ENCODE measurements at places on chromosomes 4 and X.

DNA sequence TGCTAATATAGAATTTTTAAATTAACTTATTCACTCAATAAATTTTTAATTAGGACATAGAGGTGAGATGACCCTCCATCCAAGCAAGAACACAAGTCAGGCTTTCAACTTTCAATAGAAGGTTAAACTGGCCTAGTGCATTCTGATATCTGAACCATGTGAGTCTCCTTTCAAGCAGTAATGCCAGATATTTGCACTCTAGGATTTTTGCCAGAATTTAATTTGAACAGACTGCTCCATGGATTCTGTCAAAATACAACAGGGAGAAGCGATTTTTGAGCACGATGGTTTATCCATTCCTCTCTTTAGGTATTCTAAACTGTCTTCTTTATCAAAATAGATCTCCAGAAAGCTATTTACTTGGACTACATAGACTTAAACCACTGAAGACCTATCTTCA, 72.0 kb upstream of the DCLK2 start:
- DNase-seq, result no peak

DNA sequence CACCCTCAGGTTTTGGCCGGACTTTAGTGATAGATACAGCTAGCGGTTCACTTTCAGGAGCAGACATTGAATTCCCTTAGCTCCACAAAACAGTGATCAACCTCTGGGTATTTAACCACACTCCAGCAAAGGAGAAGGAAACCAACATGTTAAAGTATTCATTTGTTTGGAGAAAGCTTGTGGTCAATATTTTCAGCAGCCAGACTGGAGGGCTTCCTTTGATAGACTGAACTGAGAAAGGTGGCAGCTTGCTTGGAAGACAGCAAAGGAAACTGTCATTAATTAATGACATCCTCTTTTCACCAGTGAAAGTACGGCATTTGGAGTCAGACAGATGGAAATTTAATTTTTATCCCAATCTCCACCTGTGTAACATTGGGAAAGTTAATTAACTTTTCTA, 289.1 kb upstream of the CLNK start:
- no peak for DNase-seq

DNA sequence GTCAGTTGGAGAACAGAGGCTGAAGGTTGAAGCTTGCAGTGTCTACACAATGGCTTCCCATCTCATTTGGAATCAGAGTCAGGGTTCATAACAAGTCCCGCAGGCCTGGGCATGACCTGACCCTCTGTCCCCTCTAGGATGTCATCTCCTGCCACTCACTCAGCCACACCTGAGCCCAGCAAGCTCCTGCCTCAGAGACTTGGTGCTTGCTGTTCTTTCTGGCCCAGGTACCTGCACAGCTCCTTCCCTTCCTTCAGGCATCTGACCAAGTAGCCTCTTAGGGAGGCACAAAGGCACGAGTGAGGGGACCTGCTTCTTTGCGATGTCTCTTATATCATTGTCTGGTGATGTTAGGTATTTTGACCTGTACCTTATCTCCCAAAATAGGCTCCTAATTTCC, 9.0 kb downstream of the ZBTB49 start:
- DNase-seq, result no peak

- no peak for DNase-seq
Observed at GRCh38 chr4:47562297-47562696, 77.2 kb downstream of the ATP10D start.

GRCh38 chr4:2432991-2433530, 14.3 kb downstream of the CFAP99 start:
- no peak for DNase-seq

GRCh38 chr4:187103351-187103750, 379.7 kb upstream of the FAT1 start:
- no peak for DNase-seq

GRCh38 chrX:153897899-153898298, 6.6 kb upstream of the AVPR2 start:
- DNase-seq, result no peak

- DNase-seq, result no peak
Observed at GRCh38 chr4:175590205-175590604, 221.9 kb downstream of the GPM6A start.

GRCh38 chr4:113784497-113785250, 23.1 kb upstream of the CAMK2D start:
- DNase-seq, result no peak

- DNase-seq, result no peak
Observed at GRCh38 chr4:104907074-104907649, 239.5 kb upstream of the TET2 start.

DNA sequence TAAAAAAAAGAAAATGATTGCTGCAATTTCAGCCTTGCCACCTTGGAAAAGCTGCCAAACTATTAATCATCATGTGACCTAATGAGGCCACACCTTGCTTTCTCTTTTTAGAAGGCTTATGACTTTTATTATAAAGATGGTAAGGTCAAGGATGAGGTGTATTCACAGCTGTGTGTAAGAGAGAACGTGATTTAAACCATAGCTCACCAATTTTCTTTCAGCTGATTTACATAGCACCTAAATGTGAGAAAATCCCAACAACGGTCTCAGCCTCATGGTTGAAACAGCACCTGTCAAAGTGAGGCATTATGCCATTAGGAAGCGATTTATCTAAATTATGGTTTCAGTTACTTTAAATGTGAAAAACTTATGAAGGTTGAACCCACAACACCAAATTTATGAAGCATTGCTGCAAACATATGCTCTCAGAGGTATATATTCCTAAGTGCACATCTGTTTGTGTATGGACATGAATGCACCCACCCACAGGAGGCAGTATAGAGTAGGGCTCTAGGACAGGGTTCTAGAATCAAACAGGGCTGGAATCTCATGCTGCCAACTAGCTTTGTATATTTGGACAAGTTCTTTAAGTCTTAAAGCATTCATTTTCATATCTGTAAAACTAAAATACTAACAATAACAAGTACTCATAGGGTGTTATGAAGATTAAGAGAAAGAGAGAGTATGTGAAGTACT, 40.7 kb downstream of the ANXA3 start:
- DNase-seq, result no peak

DNA sequence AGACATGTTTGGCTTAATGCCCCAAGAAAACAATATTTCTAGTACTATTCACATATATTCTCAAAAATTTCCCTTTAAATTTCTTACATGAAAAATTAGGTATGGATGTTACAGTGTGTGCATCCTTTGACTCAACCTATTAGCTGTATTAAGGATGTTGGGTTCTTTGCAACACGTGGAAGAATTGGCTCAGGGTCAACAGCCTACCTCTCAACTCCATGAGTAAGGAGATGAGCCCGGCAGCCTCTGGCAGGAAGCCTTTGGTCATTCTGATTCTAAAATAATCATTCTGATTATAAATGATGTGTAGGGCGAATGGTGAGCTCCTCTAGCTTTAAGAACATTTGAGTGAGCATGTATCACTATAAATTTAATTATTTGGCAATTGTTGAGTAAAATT, 148.0 kb upstream of the WDFY3 start:
- no peak for DNase-seq

DNA sequence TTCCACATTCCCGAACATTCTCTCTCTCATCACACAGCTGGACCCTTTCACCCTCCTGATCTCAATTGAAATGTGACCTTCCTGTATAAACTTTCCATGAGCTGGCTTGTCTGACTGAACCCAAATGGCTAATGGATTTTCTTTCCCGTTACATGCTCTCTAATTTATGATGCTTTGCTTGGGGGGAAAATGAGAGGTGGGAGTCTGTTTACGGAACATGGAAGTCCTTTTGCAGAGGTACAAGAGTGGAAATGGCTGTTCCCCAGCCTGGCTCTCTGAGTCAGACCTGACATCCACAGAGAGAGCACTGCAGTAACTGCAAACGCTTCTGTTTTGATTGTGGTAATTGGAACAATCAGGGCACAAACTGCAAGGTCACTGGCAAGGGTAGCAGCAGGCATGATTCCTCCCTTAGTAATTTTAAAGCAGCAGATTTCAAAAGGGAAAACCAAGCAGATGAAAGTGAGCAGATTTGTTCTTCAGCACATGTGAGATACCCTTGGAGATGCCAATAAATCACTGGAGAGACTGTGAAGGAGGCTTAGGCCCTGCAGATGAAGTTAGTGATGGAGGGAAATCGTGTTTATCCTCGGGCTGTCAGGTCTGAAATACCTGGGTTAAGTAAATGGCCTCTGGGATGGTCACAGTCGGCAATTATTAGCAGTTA, 83.9 kb downstream of the SNCA start:
- DNase-seq, result no peak

DNA sequence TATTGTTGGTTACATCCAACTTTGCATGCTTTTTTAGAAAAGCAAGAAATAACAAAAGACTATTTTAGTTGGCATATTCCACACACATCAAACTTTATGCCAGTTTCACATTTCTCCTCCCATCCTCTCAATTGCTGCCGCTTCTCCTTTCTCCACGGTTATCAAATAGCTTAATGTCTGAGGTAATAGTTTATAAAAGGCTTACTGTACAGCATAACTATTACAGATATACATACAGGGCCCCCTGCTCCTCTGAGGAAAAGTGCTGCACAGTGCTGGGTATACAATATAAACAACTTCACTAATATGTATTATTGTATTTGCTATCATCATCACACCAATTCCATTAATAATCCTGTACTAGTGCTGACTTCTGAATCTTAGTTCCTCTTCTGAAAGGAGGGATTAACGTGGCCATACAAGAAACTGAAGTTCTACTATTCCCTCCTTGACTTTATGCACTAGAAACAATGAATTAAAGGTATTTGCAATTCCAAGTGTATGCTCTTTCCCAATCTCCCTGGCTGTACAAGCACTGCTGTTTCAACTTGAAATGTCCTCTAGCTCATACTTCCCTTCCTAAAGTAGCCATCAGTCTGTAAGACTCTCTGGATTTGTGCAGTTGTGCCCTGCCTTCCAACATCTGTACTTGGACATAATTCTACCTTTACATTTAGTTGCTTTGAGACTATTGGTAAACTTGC, 2.5 kb downstream of the CCNI start:
- no peak for DNase-seq

DNA sequence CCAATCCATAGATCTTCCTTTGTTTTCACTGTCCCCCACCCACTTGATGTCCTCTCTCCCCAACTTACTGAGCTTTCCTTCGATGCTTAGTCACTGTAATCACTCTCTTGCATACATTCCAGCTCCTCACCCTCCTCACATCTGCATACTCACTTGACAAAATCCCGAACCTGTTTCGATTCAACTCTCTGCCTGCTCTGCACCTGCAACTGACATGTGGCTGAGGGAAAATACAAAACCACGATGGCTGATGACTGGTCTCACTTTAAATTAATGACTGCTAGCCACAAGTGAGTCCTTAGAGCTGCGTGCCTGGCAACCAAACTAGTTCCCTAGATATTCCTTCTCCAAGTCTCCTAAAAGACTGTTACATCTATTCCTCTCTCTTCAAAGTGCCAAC, 70.4 kb upstream of the FHL1 start:
- DNase-seq, result no peak

DNA sequence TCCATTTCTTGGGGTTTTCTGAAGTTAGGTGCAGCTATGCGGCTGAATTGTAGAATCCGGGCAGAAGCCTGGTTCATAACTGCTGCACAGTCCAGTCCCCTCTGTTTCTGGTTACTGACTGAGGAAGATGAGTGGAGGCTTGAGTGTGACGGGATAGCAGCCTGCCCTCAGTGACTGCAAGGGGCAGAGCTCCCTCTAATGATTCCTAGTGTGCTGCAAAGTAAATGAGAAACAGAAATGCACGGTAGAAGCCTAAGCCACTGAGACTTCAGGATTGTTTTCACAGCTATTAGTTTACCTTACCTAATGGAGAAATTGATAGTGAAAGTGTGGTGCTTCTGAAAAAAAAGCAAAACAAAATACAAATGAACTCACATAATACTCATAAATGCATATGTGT, 189.2 kb downstream of the GPM6A start:
- DNase-seq, result no peak

DNA sequence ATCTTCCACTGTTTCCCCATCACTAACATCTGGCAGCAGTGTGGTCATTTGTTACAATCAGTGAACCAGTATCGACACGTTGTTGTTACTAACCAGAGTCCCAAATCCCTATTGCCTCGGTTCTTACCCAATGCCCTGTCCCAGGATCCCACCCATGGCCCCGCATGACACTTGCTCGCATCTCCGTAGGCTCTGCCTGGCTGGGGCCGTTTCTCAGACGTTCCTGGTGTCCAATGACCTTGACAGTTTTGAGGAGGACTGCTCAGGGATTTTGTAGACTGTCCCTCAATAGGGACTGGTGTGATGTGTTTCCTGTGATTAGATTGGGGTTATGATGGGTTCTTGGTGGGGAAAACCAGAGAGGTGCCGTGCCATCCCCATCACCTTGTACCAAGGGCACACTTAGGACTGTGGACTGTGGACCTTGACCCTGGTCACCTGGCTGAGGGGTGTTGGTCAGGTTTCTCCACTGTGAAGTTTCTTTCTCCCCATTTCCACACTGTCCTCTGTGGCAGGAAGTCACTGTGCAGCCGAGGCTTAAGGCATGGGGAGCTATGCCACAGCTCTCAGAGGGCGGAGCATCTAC, 108.4 kb downstream of the ADRA2C start:
- DNase-seq, result no peak

GRCh38 chr4:15653864-15654592, 1.1 kb downstream of the FBXL5 start:
- no peak for DNase-seq

- no peak for DNase-seq
Observed at GRCh38 chrX:52979993-52980392, 21.7 kb upstream of the FAM156A start.

- no peak for DNase-seq
Observed at GRCh38 chr4:82517043-82517442, 44.7 kb downstream of the TMEM150C start.

- no peak for DNase-seq
Observed at GRCh38 chr4:184310171-184310567, 92.5 kb upstream of the ENPP6 start.

GRCh38 chr4:78544678-78545077, 6.9 kb upstream of the ANXA3 start:
- DNase-seq, result no peak

DNA sequence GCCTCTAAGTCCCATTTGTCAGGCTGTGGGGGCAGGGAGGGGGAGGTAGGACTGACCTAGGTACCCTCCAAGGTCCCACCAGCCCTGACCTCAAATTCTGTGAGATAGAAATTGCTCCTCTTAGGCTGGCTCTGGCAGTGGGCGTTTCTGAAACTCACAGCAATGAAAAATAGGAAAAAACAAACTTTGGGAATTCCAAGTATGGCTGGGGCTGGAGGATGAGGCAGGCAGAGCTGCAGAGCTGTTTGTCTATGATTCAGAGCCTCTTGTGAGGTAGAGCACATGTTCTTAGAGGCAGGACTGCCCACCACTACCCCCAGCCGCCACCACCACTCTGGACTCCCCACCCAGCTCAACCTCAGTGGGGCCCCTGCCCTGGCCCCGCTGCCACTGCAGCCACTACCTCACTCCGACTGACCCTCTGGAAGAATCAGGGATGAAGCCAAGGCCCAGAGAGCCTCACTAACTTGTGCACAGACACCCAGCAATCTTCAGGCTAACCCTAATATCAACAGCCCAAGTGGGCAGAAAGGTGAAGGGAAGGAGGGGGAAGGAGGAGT, 98.2 kb downstream of the PJA1 start:
- no peak for DNase-seq

GRCh38 chrX:7614616-7615015, 228.4 kb upstream of the VCX start:
- DNase-seq, result no peak

Measured in stimulated activated CD8-positive, alpha-beta memory T cell treated with anti-CD3 and anti-CD28 coated beads, Interleukin-15, amount 100 ng/mL, for 24 hours (primary cell).